ENCODE measurements at places on chromosomes 1 and 21.

GRCh38 chr1:115246526-115246925 is 91.5 kb downstream of the NGF start:
- DNase-seq = no peak

DNA sequence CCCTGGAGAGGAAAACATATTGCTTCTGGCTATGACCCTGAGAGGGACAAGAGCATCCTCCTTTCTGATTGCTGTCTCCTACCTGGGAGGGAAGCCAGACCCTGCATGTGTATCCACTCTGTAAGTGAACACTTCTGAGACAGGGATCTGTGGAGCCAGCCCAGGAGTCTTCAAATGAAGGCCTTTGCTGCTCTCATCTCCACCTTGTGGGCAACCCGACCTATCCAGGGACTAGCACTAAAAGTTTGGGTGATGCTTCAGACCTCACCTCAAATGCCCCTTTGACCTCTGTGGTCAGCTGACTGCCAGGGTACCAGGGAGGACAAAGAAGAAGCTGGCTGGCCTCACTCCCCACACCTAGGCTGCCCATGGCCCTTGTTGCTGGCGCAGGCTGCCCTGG is 64.7 kb downstream of the KCND3 start:
- DNase-seq = no peak

DNA sequence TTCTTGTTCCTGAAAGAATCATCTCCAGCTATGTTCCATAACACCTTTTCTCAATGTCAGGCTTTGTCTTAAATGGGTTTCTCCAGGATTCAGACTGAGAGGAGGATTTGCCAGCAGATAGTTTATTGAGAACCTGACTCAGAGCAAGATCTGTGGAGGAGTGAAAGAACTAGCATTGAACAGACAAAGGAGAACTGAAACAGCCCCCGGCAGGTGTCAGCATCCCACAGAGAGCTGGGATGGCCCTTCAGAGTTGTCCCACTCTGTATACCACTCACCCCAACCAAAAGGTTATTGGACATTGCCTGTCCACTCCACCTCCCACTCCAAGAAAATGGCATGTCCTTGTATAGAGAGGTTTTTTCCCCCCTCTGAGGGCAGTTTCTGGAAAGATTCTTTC is 270.7 kb downstream of the PAPPA2 start:
- no peak for DNase-seq

DNA sequence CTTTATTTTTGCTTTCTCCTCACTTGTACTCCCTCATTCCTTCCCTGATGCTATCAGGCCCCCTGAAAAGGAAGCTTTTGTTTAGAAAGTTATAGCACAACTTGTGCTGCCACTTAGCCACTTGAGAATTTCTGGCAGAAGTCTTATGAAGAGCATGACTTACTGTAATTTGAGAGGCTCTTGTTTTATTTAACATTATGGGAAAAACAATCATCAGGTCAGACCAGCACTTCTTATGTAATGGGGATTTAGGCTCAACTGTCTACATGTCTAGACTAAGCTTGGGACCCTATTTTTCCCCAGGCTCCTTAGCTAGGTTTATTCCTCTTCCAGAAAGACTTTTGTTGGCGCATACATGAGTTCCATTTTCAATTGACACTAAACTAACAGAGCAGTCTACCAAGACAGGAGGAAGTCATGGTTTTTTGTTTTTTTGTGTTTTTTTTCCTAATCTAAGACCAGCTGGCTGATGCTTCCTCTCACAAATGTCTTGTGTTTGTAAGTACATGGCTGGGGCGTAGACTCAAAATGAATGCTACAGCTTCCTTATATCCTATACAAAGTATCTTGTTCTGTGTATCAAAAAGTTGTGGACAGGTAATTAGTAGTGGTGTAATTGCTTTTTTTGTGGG is 31.5 kb downstream of the TNFSF4 start:
- no peak for DNase-seq

DNA sequence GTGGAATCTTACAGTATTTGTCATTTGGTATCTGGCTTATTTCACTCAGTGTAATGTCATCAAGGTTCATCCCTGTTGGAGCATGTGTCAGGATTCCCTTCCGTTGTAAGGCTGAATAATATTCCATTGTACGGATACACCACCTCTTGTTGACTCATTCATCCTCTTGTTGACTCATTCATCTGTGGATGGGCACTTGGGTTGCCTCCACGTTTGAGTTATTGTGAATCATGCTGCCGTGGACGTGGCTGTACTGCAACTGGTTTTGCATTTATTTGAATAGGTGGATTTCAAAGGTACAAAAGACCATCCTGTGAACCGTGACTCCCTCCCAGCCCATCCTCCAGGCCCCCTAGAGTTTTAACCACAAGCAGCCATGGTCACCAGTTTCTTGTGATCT is 11.9 kb upstream of the TCP10L start:
- DNase-seq = no peak

- no peak for DNase-seq
Measured at GRCh38 chr1:147822292-147822691, 61.9 kb upstream of the GJA5 start.

DNA sequence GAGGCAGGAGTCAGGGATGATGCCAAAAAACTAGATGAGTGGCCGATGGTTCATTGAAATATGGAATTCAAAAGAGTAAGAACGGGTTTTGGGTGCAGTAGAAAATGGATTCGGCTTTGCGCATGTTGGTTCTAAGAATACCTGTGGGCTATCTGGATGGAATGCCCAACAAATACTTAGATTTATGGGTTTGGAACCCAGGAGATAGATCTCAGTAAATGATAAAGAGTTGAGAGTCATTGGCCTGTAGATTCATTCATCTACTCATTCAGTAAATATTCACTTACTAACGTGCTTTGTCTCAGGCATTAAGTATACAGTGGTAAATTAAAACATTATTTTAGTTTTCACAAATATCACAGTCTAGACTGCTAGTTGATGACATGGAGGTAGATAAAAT is 247.7 kb downstream of the NFIA start:
- no peak for DNase-seq

GRCh38 chr1:5161372-5161771 is 507.0 kb downstream of the AJAP1 start:
- DNase-seq = no peak

DNA sequence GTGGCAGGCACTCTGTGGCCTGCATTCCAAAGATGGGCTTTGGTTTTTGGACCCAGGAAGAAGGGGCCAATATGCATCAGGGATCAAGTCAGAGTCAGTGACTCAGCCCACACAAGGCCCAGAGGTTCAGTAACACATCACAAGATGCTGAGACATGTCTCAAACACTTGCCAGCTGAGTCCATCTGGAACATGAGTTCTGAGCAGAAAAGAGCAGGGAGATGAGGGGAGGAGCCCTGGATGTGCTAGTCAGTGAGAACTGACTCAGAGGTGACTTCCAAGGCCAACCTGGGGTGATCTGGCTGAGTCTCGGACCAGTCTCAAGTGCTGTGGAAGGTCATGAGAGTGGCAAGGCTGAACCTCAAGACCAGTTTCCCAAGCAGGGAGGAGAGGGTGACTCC is 150.1 kb downstream of the CDC7 start:
- no peak for DNase-seq

GRCh38 chr1:212238552-212238951 is 46.7 kb upstream of the PPP2R5A start:
- no peak for DNase-seq

- DNase-seq = no peak
Measured at GRCh38 chr1:171295821-171296220, 18.2 kb upstream of the FMO4 start.

- no peak for DNase-seq
Measured at GRCh38 chr1:22799971-22800370, 89.3 kb downstream of the EPHB2 start.

DNA sequence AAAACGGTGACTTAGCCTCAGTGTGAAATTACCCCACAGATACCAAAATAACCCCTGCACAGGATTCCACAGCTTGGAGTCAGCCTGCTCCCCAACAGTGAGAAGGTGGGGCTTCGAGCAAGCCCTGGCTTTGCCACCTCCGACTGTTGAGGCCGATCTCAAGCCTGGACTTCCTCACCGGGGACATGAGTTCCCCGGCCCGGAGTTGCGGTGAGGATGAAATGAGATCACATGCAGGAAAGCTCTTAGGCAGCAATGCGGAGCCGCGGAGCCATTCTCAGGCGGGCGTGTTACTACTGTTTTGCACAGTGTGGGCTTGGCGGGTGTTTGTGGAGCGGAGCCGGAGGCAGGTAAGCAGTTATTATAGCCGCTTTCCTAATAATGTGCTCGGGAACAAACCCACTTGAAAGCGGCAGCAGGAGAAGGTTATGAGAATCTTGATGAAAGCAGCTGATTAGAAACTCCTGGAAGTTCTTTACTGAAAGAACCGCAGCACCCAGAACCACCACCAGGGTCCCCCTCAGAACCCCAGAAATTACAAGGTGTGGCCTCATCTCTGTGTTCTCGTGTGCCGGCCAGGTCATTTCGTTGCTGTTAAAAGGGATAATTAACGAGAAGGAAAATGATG is 3.9 kb upstream of the CLSTN1 start:
- no peak for DNase-seq

- no peak for DNase-seq
Measured at GRCh38 chr1:89927049-89927448, 67.9 kb upstream of the ZNF326 start.

DNA sequence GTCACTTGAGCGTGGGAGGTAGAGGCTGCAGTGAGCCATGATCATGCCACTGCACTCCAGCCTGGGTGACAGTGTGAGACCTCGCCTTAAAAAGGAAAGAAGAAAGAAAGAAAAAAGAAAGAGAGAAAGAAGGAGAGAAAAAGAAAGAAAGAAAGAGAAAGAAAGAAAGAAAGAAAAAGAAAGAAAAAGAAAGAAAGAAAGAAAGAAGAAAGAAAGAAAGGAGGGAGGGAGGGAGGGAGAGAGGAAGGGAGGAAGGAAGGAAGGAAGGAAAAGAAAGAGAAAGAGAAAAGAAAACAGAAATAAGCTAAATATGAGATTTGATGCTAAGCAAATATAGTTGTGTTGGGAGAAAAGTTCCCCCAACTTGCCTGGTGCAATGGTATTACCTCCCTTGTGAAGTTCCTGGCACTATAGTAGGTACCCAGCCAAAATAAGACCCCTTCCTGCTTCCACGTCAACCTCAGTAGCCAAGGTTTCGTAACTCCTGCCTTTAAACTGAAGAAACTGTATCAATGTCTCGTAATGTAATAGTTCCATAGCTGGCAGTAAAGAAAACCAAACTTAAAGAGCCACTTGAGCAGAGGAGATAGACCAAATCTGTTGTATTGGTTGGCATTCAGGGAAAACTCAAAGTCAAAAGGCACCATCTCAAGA is 88.1 kb upstream of the HNRNPU start:
- DNase-seq = no peak
